Kidney epithelial cell (primary cell): ENCODE measurements at places on chromosomes 11 and 22. TPM values are rescaled to one million over a fixed set of nuclear protein-coding genes. Genes with fewer than 3 reads are reported as not detected.

GRCh38 chr22:50169181-50169759 lies 1.3 kb upstream of the PANX2 start:
- DNase-seq: no peak

The OR2AT4 gene
- not detected in 2 replicates for total RNA-seq

DNA sequence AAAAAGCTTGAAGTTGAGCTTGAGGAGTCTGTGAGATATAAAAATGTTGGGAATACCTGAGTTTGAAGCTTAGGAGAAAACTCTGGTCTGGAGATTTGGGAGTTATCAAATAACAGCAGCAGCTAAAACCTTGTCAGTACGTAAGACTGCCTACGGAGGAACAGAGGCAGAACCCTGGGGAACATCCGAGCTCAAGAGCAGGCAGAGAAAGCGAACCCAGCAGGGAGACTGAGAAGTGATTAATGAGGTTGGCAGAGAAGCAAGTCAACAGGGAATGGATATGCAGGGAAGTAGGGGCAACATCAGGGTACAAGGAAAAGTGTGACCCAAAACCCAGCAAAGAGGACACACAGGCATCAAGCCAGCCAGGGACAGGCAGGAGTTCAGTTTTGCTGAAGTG lies 12.6 kb upstream of the MTFP1 start:
- DNase-seq: no peak

The DMC1 gene
- 0.75 and 1.5 TPM in 2 replicates for total RNA-seq

The TMEM121B gene
- total RNA-seq: 1.5 and 2.5 TPM in 2 replicates

- DNase-seq: no peak
Measured at GRCh38 chr11:113065330-113065729, 104.1 kb downstream of the NCAM1 start.

- DNase-seq: no peak
Measured at GRCh38 chr11:72295471-72295870, 51.5 kb upstream of the PHOX2A start.

The C22orf42 gene
- not detected in 2 replicates for total RNA-seq

- DNase-seq: peak; percentile 10
Measured at GRCh38 chr11:17351510-17352176, at the start of gene NCR3LG1. Gene NCR3LG1 (plus strand): TSS chr11:17351800. CDS start chr11:17351970, 170 bp downstream.

GRCh38 chr11:85301895-85302678 lies 325.1 kb downstream of the DLG2 start:
- no peak for DNase-seq

The DGAT2 gene
- total RNA-seq: 2.7 and 2.9 TPM in 2 replicates

The OR8B2 gene
- total RNA-seq: not detected in 2 replicates

The DNAJB7 gene
- not detected in 2 replicates for total RNA-seq

DNA sequence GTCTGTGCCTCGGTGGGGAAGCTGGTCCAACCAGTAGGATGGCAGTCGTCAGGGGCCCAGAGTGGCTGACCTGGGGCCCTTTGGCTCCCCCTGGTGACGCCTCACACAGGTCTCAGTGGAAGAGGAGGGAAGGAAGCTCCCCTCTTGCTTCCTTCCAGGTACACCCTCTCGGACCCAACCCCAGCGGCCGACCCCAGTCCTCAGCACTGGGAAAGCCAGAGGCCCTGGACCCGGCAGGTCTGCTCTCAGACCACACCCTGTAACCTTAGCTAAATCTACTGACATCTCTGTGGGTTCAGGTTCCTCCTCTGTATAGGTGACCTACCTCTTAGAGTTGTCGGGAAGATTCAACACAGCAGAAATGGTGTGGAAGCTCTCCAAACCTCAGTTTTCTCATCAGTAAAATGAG lies 3.4 kb upstream of the SCUBE1 start:
- DNase-seq: no peak

- DNase-seq: no peak
Measured at GRCh38 chr22:48299124-48299523, 1528.5 kb downstream of the BRD1 start.
